ENCODE measurements at places on chromosomes 2 and 18.

GRCh38 chr2:113273027-113273551 is 5.6 kb downstream of the PAX8 start:
- no peak for DNase-seq

DNA sequence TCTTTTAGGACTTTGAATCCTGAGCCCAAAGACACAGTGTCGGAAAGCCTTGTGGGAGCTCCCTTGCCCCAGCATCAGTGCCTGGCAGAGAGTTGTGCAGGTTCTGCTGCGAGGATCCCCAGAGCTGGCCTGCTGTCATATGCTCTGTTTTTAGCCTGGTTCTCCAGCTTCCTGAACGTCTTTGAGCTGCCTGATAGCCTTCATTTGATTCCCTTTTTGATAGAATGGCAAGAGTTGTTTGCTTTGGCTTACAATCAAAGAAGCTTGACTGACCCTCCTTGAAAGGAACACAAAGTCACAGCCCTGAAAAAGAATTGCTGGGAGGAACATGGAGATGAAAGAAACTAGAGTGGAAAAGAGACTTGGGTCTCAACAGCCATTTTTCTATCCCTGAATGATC is 95.4 kb downstream of the C1QL2 start:
- no peak for DNase-seq

- no peak for DNase-seq
These were observed 130.7 kb downstream of the WDSUB1 start for GRCh38 chr2:159155791-159156190.

- no peak for DNase-seq
These were observed 18.7 kb upstream of the DHRS9 start for GRCh38 chr2:169050476-169051240.
